Mammary epithelial cell (primary cell): ENCODE measurements at places on chromosomes 4 and X.

DNA sequence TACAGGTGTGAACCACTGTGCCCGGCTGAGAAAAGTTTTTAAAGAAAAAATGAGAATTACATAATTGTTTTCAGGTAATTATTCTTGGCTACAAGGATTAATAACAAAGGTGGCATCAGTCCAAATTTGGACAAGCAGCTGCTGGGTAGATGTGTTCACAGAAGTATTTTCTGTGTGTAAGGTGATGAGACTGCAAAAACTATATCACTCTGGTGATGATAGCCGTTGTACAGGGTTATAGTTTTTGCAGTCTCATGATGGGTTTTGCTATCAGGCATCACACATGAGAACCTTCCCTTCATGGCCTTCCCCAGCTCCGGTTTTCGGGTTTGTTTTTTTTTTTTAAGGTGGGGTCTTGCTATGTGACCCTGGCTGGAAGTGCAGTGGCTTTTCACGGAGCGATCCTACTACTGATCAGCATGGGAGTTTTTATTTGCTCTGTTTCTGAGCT lies 5.1 kb upstream of the SLC10A3 start:
- no peak for DNase-seq

DNA sequence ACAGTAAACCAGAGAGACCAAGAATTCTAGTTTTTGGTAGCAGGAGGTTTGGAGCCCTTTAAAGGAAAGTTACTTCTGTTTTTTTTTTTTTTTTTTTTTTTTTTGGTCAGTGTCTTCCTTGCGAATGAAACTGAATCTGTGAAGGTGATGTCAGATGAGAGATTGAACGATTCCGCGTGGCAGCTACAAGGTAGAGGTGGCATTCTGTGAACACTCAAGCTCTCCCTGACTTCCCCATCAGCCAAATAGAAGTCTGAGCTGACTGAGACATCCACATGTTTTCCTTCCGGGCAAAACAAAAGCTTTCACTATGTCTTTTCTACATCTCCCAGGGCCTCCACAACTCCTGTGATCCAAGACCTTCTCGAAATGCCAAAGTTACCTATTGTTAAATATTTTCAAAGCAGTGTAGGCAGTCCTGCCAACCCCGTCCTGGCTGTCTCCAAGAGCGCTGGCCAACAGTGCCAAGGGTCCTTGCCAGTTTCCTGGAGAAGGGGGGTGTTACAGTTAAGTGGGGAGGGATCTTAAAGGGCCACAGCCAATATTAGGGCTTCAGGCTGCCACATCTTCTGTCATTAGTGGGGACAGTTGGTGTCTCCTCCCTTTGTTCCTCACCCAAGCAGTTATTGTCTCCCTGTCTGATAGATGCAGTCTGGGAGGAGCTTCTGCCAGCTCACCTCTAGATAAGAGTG lies 102.9 kb upstream of the SLC34A2 start:
- DNase-seq = no peak

DNA sequence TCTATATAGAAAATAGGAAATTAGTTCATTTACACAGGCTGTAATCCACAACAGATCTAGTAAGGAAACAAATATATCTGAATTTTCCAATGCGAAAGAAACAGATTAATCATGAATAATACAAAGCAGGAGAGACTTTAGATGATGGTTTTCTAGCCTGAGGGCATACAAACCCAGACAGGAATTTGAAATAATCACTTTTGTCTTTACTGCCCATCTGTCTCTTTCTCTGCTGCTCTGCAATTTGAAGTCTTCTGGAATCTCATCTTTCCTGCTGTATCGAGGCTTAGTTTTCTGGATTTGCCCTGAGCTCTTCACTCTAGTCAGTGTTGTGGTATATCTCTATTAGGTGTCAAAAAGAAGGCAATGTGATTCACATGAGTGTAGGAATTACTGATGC lies 711.8 kb upstream of the FAM241A start:
- DNase-seq = no peak

DNA sequence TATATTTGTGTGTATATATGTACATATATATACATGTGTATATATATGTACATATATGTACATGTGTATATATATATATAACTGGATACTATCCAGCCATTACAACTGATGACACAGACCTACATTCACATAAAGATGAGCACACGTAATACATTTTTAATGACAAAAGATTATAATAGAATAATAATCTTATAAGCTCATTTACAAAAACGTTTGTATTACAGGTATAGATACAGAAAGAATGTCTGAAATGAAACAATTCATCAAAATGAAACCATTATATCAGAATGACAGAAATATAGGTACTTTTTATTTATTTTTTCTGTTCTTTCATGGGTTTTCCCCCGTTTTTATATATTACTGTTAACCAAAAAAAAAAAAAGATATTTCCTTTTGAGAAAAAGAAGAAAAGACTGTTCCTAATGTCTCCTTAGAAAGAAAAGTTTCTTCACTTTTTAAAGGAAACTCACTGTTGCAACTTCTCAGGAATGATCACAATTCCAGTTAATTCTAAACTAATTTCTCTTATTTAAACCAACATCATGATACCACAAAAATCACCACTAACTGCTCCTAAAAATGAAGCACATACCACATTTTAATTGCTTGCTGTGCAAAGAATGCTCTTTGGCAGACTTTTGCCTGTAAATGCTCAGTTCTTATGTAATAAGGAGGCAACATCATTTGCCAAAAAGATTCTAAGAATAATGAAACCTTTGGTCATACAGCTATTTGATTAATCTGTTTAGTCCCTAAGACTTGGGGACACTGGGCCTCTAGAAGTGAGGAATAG lies 18.9 kb downstream of the LEF1 start:
- DNase-seq = no peak

DNA sequence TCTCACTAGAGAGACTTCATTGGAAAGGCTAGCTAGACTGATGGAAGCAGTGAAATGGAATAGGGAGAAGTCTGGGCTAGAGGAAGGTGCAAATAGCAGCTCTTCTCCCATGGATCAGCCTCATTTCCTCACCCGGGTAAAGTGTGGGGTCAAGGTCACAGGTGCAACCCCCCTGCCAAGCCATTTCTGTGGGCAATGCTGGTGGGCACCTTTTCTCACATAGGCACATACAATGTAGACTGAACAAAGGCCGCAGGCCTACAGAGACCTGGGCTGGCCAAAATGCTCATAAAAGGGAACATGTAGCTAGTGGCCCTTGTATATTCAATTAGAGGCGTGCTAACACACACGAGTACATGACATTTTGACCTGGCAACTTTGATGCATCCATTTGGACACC lies 71.5 kb upstream of the EFNB1 start:
- DNase-seq = no peak

- peak; percentile 41 for DNase-seq
Measured at GRCh38 chrX:150934453-150934852, 36.0 kb upstream of the CD99L2 start.

DNA sequence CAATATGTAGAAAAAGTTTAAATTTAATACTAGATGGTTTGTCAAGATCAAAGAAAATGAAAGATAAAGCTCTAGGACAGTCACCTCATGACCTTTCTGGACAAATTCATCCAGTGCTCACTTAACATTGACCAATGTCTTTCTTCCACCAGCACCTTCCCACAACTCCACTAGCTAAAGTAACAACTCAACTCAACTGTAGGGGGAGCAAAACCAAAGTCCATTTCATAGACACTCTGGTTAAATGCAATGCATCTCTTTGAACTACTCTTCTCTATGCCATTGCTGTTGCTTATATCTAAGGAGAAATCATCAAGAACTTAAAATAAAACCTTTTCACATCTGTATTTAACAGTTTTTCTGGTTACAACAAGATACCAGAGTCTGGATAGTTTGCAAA lies 25.1 kb downstream of the UGT2B4 start:
- DNase-seq = no peak

DNA sequence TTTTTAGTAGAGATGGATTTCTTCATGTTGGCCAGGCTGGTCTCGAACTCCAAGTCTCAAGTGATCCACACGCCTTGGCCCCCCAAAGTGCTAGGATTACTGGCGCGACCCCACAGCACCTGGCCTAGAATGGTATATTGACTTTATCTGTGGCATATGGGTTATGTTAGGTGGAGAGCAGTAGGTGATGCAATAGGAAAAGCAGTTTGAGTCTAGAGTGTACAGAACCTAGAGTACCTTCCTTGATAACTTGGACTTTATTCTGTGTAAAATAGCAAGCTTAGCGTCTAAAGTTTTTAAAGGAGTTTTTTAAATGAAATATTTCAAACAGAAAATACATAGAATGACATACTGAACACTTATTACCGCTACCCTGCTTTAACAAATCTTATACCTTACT lies 312.0 kb upstream of the ZCCHC13 start:
- DNase-seq = no peak

- no peak for DNase-seq
Measured at GRCh38 chr4:188316391-188316790, 177.2 kb downstream of the TRIML1 start.
